Dermis lymphatic vessel endothelial cell (primary cell): ENCODE measurements at places on chromosomes 6 and 20. TPM values are rescaled to one million over a fixed set of nuclear protein-coding genes. Genes with fewer than 3 reads are reported as not detected.

OSER1 gene
- 39.3 and 40.7 TPM in 2 replicates for total RNA-seq

EEF1E1 gene
- 25.4 and 36.0 TPM in 2 replicates for total RNA-seq

HSPA1L gene
- total RNA-seq: 1.2 and 1.5 TPM in 2 replicates

POU5F1 gene
- total RNA-seq: not detected in 2 replicates

OPRM1 gene
- not detected in 2 replicates for total RNA-seq

SNAP91 gene
- 0.87 and 1.4 TPM in 2 replicates for total RNA-seq

PPP1R3G gene
- 0.52 and 1.7 TPM in 2 replicates for total RNA-seq

MOG gene
- total RNA-seq: not detected in 2 replicates

ZSCAN23 gene
- total RNA-seq: 2.5 TPM in 1 of 2 replicates, not detected in the other

FNDC11 gene
- total RNA-seq: 1.2 and 2.1 TPM in 2 replicates

GNMT gene
- total RNA-seq: 0.11 and 0.17 TPM in 2 replicates

PHACTR1 gene
- total RNA-seq: 0.54 and 0.77 TPM in 2 replicates

KHDC1L gene
- total RNA-seq: not detected in 2 replicates

ADAT2 gene
- total RNA-seq: 2.3 and 4.0 TPM in 2 replicates

TP53RK gene
- total RNA-seq: 9.2 and 11.6 TPM in 2 replicates

RSPO3 gene
- total RNA-seq: not detected in 2 replicates

TRDN gene
- not detected in 2 replicates for total RNA-seq

HLA-DQB1 gene
- total RNA-seq: 0.09 TPM in 1 of 2 replicates, not detected in the other

SLC32A1 gene
- total RNA-seq: not detected in 2 replicates

DTNBP1 gene
- 7.8 and 10.8 TPM in 2 replicates for total RNA-seq

NPBWR2 gene
- not detected in 2 replicates for total RNA-seq

SCUBE3 gene
- total RNA-seq: 1.0 and 1.4 TPM in 2 replicates

GPLD1 gene
- 0.22 and 0.43 TPM in 2 replicates for total RNA-seq

PBOV1 gene
- total RNA-seq: not detected in 2 replicates

LPA gene
- not detected in 2 replicates for total RNA-seq

SNPH gene
- total RNA-seq: 0.54 and 0.86 TPM in 2 replicates

LAMA2 gene
- total RNA-seq: 0.09 and 0.11 TPM in 2 replicates

PPP2R5D gene
- total RNA-seq: 22.3 and 31.3 TPM in 2 replicates

CNR1 gene
- under 0.01 TPM in 1 of 2 replicates, not detected in the other for total RNA-seq

CTAGE9 gene
- total RNA-seq: not detected in 2 replicates

TAB2 gene
- total RNA-seq: 13.9 and 16.5 TPM in 2 replicates

NR2E1 gene
- total RNA-seq: not detected in 2 replicates

KPNA5 gene
- 13.9 and 19.4 TPM in 2 replicates for total RNA-seq

HCRTR2 gene
- not detected in 2 replicates for total RNA-seq

KIAA0408 gene
- not detected in 2 replicates for total RNA-seq

PET117 gene
- total RNA-seq: 8.2 and 10.5 TPM in 2 replicates

OR2B6 gene
- total RNA-seq: 0.09 TPM in 1 of 2 replicates, not detected in the other

BMP6 gene
- total RNA-seq: 72.5 and 143 TPM in 2 replicates
